ENCODE measurements at places on chromosomes 5 and 9.

GRCh38 chr9:107269254-107269653, 13.8 kb upstream of the RAD23B start:
- no peaks in the 10 kb centered on the region for H3K36me3 ChIP-seq
- DNase-seq, result no peak
- H3K27ac ChIP-seq, result no peak overlapping the region
- no peaks in the 10 kb centered on the region for H3K4me1 ChIP-seq
- no peaks in the 10 kb centered on the region for H3K27me3 ChIP-seq

- no peaks in the 10 kb centered on the region for H3K27me3 ChIP-seq
- H3K36me3 ChIP-seq, result no peaks in the 10 kb centered on the region
- no peak overlapping the region for H3K27ac ChIP-seq
- peaks cover 12% of the 10 kb centered on the region for H3K4me1 ChIP-seq
- no peak for DNase-seq
- no peak overlapping the region for H3K4me3 ChIP-seq
Observed at GRCh38 chr5:139689631-139690063, 41.5 kb downstream of the CXXC5 start.

DNA sequence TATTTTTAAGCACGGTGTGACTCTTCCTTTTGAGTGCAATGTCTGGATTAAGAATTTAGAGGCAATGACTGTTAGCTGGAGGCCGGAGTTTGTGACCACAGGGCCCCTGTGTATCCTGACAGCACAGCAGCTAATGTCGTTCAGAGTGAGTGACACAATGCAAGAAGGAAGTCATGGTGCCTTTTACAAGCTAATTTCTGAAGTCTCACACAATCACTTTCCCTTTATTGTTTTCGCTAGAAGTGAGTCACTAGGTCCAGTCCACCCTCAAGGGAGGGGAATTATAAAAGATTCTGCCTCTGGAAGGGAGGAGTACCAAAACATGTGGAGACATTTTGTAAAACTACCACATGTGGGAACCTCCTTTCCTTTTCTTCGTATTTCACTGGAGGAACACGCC, 185.5 kb upstream of the FGF10 start:
- no peaks in the 10 kb centered on the region for H3K27me3 ChIP-seq
- no peaks in the 10 kb centered on the region for H3K36me3 ChIP-seq
- no peak overlapping the region for H3K27ac ChIP-seq
- DNase-seq, result no peak
- H3K4me1 ChIP-seq, result no peaks in the 10 kb centered on the region
- H3K4me3 ChIP-seq, result no peak overlapping the region

DNA sequence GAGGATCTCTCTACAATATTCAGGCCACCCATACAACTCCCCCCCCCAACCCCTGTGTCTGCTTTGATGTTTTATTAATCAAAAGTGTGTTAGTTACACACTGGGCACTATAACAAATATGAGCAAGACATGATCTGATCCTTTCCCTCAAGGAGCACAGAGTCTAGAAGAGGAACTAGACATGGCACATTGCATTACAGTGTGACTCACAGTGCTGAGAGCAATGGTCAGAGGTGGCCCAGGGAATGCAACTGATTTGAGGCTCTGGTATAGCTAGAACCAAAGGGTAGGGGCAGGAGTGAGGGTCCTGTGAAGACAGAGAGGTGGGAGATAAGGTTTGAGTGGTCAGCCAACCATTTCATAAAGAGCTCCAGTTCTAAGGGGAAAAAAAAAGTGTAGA, 539.2 kb downstream of the ACTL7B start:
- H3K4me3 ChIP-seq, result no peak overlapping the region
- H3K36me3 ChIP-seq, result no peaks in the 10 kb centered on the region
- H3K27ac ChIP-seq, result no peak overlapping the region
- peaks cover 9% of the 10 kb centered on the region for H3K4me1 ChIP-seq
- H3K27me3 ChIP-seq, result no peaks in the 10 kb centered on the region
- DNase-seq, result no peak

GRCh38 chr9:5617749-5618148, 11.2 kb upstream of the RIC1 start:
- no peaks in the 10 kb centered on the region for H3K36me3 ChIP-seq
- H3K4me1 ChIP-seq, result no peaks in the 10 kb centered on the region
- H3K27ac ChIP-seq, result no peak overlapping the region
- no peaks in the 10 kb centered on the region for H3K27me3 ChIP-seq

- no peaks in the 10 kb centered on the region for H3K27me3 ChIP-seq
- no peak for DNase-seq
- H3K27ac ChIP-seq, result peak overlapping the region; percentile 84
- H3K36me3 ChIP-seq, result no peaks in the 10 kb centered on the region
- H3K4me1 ChIP-seq, result peaks cover 79% of the 10 kb centered on the region
- no peak overlapping the region for H3K4me3 ChIP-seq
Observed at GRCh38 chr5:157558681-157559080, 16.9 kb downstream of the ADAM19 start.

DNA sequence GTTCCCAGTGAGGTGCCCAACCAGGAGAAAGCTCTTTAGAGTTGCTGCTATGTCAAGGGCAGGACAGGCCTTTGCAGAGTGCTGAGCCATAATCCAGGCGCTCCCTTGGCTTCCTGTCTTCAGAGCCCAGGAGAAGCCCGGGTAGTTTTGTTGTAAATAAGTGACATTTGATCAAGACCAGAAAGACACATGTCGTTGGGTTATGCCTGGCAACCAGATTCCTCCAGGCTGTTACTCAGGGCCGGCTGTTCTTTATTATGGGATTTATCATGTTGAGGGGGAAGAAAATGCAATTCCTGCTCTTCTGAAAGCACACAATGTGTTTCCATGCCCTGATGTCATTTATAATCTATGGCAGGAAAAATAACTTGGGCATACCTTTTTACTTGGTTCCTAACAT, 39.3 kb upstream of the SEMA4D start:
- no peaks in the 10 kb centered on the region for H3K27me3 ChIP-seq
- H3K27ac ChIP-seq, result no peak overlapping the region
- peaks cover 16% of the 10 kb centered on the region for H3K4me1 ChIP-seq
- no peak overlapping the region for H3K4me3 ChIP-seq

DNA sequence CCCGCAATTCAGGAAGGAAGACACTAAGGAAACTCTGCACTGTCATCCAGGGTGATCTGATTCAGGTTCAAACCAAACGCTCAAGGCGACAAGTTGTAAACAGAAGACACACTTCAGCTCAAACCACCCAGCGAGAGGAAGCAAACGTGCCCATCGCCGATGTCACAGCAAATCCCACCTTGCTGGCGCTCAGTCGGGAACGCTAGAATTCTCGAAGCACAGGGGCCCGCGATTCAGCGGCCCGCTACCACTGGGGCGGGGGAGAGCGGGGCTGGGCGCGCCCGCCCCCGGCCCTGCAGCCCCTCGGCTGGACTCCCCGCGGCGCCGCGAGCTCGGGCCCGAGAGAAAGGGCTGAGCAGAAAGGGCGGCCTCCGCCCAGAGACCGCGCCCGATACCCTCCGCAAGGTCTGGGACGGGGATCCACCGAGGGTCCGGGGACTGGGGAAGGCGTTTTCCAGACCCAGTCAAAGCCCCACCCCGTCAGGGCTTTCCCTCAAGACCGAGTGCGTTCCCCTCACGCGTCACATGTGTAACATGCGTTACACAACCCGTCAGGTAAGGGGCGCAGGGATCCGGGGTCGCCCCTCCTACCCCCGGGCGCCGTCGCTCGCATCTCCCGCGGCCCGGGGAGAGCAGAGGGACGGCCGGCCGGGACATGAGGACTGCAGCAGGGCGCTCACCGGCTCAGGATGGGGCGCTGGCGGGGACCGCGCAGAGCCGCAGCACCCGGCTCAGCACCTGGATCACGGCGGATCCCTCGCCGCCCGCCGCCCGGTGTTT, 469 bp downstream of the AGTPBP1 start:
- H3K27me3 ChIP-seq, result no peaks in the 10 kb centered on the region
- no peak for DNase-seq
- peak overlapping the region; percentile 92 for H3K27ac ChIP-seq
- H3K36me3 ChIP-seq, result no peaks in the 10 kb centered on the region

DNA sequence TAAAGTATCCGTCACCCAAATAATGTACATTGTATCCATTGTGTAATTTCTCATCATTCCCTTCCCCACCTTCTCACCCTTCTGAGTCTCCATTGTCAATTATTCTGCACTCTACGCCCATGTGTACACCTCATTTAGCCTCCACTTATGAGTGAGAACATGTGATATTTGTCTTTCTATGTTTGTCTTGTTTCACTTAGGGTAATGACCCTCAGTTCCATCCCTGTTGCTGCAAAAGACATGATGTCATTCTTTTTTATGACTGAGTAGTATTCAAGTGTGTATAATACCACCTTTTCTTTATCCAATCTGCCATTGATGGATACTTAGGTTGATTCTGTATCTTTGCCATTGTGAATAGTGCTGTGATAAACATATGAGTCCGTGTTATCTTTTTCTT, 4.9 kb upstream of the SPATA31C2 start:
- H3K27ac ChIP-seq, result no peak overlapping the region
- no peak overlapping the region for H3K4me3 ChIP-seq
- no peaks in the 10 kb centered on the region for H3K27me3 ChIP-seq
- H3K36me3 ChIP-seq, result no peaks in the 10 kb centered on the region

DNA sequence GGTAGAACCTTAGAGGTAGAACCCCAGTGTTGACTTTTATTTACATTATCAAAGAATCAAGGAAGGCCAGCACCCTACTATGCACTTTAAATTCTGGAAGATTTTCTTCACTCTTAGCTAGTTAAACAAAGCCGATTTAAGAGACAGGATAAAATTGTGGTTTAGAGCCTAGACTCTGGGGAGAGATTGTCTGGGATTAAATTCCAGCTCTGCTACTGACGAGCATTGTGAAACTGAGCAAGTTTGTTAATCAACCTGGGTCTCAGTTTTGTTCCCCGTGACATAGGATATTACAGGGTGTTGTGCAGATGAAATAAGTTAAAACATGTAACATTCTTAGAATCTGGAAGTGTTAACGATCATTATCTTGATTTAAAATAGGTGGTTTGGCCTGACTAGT, 83.5 kb downstream of the FEM1C start:
- no peaks in the 10 kb centered on the region for H3K27me3 ChIP-seq
- no peak overlapping the region for H3K4me3 ChIP-seq
- DNase-seq, result no peak
- H3K27ac ChIP-seq, result peak overlapping the region; percentile 53
- H3K36me3 ChIP-seq, result no peaks in the 10 kb centered on the region

- H3K36me3 ChIP-seq, result no peaks in the 10 kb centered on the region
- no peaks in the 10 kb centered on the region for H3K4me1 ChIP-seq
- no peak for DNase-seq
- H3K4me3 ChIP-seq, result no peak overlapping the region
- H3K27me3 ChIP-seq, result no peaks in the 10 kb centered on the region
- no peak overlapping the region for H3K27ac ChIP-seq
Observed at GRCh38 chr5:71977311-71977710, 130.0 kb upstream of the MAP1B start.

- H3K27me3 ChIP-seq, result peaks cover 30% of the 10 kb centered on the region
- no peaks in the 10 kb centered on the region for H3K4me1 ChIP-seq
- H3K4me3 ChIP-seq, result no peak overlapping the region
- DNase-seq, result no peak
Observed at GRCh38 chr5:140725799-140726471, 25.7 kb downstream of the ZMAT2 start.

GRCh38 chr5:110371725-110372041, 354.8 kb downstream of the TMEM232 start:
- no peak for DNase-seq
- no peak overlapping the region for H3K4me3 ChIP-seq
- H3K4me1 ChIP-seq, result no peaks in the 10 kb centered on the region
- H3K36me3 ChIP-seq, result no peaks in the 10 kb centered on the region
- no peaks in the 10 kb centered on the region for H3K27me3 ChIP-seq
- no peak overlapping the region for H3K27ac ChIP-seq

GRCh38 chr9:35179347-35180280, 17.8 kb downstream of the UNC13B start:
- no peaks in the 10 kb centered on the region for H3K36me3 ChIP-seq
- no peak overlapping the region for H3K27ac ChIP-seq
- DNase-seq, result no peak
- H3K4me3 ChIP-seq, result no peak overlapping the region
- no peaks in the 10 kb centered on the region for H3K27me3 ChIP-seq

GRCh38 chr5:32767948-32768467, 56.9 kb downstream of the NPR3 start:
- H3K27me3 ChIP-seq, result no peaks in the 10 kb centered on the region
- no peak for DNase-seq
- no peak overlapping the region for H3K27ac ChIP-seq
- H3K4me1 ChIP-seq, result no peaks in the 10 kb centered on the region

DNA sequence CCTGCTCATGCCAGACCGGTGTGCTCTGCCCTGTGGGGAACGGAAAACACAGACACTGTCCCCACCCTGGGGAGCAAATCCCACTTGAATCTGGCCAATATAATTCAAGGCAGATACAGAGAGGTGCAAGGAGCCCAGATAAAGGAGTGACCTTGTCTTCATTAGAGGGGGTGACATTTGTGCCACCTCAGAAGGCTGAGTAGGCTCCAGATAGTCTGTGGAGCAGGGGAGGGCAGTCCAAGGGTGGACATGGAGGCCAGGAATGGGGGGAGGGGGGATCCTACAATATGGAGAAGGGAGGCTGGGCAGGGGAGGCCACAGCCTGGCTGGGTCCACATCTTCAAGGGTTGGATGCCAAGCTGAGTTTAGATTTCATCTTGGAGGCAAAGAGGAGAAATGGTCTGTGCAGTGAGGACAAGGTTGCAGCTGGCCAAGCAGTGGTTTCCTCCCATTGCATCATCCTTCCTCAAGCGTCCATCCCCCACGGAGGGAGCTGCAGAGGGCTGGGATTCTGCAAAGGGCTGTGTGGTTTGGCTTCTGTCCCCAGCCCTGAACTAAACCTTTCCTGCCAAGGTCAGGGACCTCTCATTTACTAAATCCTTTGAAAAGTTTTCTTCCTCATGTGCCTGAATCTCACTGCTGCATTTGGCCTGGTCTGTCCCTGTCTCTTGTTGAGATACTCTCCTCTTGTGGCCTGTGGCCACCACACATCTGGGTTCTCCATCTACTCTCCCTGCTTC, 60.1 kb downstream of the GALNT12 start:
- H3K27me3 ChIP-seq, result no peaks in the 10 kb centered on the region
- no peaks in the 10 kb centered on the region for H3K36me3 ChIP-seq
- H3K4me3 ChIP-seq, result no peak overlapping the region
- DNase-seq, result no peak
- peak overlapping the region; percentile 84 for H3K27ac ChIP-seq

- peaks cover 26% of the 10 kb centered on the region for H3K4me1 ChIP-seq
- no peak overlapping the region for H3K4me3 ChIP-seq
- DNase-seq, result no peak
- H3K36me3 ChIP-seq, result peaks cover 16% of the 10 kb centered on the region
- H3K27ac ChIP-seq, result peak overlapping the region; percentile 84
Observed at GRCh38 chr9:94952565-94953373, 226.3 kb downstream of the AOPEP start.

- no peak overlapping the region for H3K4me3 ChIP-seq
- H3K27ac ChIP-seq, result no peak overlapping the region
- DNase-seq, result no peak
- H3K27me3 ChIP-seq, result no peaks in the 10 kb centered on the region
- no peaks in the 10 kb centered on the region for H3K36me3 ChIP-seq
Observed at GRCh38 chr5:123937230-123937629, 425.3 kb downstream of the CSNK1G3 start.

GRCh38 chr5:103425686-103426454, 136.7 kb downstream of the NUDT12 start:
- H3K4me1 ChIP-seq, result no peaks in the 10 kb centered on the region
- H3K27me3 ChIP-seq, result no peaks in the 10 kb centered on the region
- H3K36me3 ChIP-seq, result no peaks in the 10 kb centered on the region
- DNase-seq, result no peak
- no peak overlapping the region for H3K27ac ChIP-seq
